ENCODE measurements at places on chromosomes 6 and 20.

DNA sequence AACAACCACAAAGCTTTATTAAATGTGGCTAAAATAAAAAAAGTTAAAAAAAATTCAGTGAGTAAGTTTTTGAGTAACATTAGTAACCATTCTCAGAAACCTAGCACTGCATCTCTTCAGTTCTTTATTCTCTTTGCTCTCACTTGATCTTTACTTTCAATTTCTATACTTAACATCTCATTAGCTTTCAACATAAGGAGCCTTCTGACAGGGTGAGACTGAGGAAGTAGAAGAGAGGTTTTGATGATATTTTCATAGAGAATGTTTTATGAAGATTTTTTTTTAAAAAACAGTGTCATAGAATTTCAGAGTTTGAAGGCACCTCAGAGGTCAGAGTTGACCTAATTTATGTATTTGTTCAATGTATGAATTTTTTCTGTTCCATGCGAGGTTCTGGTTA, 60.8 kb downstream of the FAM83B start:
- DNase-seq = no peak

DNA sequence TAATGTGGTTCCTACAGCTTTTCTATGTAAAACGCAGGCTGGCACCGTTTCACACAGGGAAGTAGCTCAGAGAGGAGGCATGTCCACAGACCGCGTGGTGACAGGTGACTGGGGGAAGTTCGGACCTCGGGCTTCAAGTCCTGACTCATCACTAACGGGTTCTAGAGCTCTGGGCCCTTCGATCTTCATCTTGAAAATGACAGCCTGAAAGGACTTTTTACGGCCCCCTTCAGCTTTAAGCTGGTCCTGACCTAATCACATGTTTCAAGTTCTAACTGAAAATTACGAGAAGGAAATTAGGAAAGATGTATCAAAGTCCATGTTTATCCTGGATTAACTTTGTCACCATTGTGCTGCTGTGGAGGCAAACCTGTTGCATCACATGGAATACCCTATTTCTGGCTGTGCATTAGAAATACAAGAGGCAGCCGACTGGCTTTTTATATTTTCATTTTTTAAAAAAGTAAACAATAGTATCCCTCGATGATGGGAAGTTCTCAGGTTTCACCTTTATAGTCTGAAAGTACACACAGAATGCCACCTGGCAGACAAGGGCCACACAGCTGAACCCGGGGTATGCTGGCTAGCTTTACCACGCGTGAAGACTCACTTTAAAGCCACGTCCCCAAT, 2.0 kb downstream of the MAN1A1 start:
- DNase-seq = no peak

DNA sequence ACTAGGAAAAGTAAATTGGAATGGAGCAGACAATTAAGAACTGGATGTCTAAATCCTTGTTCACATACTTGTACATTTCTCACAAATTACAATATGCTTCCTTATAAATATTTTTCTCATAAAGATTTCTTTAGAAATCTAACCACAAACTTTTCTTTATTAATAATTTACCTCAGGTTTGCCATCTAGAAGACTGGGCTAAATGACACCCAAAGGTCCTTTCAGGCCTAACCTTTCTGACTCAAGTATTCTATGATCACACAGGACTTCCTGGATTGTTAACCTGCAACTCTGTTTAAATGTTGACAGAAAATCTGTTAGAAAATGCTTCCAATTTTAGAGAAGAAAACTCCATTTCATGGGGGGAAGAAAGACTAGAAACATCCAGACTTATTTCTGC, 330.5 kb upstream of the MAP3K7 start:
- DNase-seq = no peak

- DNase-seq = no peak
These were observed 21.3 kb downstream of the RBM38 start for GRCh38 chr20:57412347-57413029.

- no peak for DNase-seq
These were observed 232.1 kb downstream of the TMEM242 start for GRCh38 chr6:157091243-157091642.

DNA sequence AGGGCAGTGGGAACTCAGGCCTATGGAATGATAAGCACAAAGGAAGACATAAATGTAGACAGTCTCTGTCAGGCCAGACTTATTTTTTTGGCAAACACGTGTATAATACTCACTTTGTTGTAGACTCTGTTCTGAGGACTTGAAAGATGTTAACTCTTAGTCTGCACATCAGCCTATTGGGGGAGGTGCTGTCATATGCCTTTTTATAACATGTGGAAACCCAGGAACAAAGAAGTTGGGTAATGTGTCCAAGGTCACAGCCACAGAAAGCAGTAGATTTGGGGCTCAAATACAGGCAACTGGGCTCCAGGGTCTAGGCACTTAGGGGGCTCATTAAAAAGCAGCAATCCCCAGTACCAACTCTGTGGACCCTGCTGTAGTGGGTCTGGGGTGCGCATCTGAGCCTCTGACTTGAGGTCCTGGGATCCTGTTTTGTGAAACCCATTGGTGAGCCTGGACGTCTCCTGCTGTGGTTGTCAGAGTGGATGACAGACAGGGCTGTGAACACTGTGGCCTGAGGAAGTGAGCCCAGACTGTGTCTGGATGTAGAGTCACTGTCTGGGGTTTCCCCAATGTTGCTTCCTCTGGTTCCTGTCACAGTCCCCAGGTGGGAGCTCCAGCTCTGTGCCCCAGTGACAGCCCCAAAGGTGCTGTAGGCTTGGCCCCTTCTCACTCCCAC, 50.0 kb downstream of the CDH26 start:
- no peak for DNase-seq

DNA sequence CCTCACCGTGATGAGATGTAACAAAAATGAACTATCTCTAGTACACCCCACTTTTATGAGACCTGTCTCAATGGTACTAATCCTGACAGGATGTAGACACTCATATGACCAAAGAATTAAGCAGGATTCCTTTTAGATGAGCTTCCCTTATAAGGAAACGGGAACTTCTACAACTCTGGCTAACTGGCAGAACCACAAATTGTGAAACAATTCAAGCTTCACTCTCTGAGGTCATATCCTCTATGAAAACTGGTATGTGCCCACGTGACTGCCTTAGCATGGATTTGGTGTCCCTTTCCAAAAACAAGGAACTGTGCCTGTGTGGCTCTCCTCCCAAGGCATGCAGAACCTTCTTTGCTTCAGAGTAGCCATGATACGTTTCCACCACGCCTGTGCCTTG, 14.1 kb upstream of the CPNE5 start:
- no peak for DNase-seq

DNA sequence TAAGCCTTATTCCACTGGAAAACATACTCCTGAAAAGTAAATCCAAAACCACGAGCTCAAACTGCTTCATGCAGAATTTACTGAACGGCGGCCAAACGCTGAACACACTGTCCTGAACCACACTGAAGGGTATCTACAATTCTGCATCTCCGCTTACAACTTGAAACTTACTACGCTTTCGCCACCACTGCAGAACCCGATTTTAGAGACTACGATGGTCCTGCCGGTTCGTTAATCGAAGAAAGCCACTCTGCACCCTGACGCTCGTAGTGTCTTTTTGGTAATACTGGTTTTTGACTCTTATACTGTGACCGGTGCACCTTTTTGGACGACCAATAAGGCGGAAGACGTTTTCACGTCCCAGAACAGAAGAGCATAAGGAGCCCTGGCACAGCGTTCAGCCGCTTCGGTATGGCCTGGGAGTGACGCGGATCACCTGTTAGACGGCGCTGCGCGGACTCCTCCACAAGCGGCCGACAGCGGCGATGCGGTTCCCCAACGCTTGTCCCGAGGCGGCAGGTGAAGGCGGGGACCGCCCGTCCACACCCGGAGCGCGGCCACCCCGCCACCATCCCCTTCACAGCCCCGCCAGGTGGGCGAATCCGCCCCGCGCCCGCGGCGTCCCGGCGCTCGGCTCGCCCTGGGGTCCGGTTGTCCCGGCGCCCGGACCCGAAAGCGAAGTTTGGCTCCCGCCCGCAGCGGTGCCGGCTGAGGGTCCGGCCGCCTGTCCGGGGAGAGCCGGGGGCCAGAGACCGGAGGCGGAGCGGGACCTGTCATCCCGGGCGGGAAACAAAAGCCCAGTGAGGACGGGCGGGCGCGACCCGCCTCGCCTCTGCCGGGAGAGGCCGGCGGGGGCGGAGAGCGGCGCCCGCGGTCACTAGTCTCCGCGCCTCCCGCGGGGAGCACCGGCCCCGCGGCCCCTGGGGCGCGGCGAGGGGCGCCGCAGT, 784 bp downstream of the FKBP5 start:
- no peak for DNase-seq
